Activated T-helper 9 cell treated with anti-CD3 and anti-CD28 coated beads, Interleukin-2, amount 50 U/mL, for 16 hours (primary cell): ENCODE measurements at places on chromosomes 7 and 10.

GRCh38 chr7:108308903-108309302 is 147.3 kb downstream of the NRCAM start:
- no peak for DNase-seq

DNA sequence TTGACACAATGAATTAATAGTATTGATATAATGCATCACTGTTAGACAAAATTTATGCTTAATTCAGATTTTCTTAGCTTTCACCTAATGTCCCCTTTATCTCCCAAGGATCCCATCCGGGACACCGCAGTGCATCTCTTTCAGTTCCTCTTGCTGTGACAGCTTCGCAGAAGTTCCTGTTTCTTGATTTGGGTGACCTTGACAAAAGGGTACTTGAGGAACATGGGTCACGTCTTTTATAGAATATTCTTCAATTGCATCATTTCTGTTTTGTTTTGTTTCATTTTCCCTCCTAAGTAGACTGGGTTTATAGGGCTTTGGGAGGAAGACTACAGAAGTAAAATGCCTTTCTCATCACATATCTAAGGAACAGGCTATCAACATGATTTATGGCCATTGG is 453.2 kb downstream of the DPP6 start:
- no peak for DNase-seq

DNA sequence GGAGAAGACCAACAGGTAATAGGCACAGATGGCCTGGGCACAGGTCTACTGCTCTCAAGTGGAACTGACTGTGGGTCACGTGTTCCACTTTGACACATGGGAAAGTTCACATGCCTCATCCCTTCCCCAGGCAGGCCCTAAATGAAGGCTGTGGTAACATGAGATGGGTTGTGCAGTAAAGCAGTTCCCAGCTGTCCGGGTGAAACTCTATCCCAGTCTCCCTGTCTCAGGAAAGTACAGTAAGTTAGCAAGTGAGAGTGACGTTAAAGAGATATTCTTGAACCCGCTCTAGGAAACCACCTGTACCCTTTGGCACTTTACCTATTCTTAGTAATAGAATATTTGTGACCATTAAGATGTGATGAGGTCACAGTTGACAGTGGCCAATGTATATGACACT is 343.7 kb upstream of the AOAH start:
- DNase-seq, result no peak

DNA sequence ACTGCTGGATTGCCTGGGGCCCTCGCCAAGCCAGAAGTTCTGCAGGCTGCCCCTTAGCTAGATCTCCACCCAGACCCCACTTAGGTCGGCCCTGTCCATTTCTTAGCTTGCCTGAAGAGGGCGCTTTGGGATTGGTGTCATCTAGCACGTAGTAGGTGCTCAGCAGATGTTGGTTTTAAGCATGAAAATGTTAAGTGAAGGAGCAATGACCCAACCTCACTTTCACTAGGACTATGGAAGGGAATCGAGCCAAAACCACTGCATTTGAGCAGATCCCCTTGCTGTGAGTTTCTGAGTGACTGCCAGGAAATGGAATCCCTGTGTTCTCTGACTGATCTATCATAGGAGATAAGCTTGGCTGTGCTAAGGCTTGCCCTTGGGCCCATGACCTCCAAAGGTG is 131.7 kb upstream of the EEPD1 start:
- DNase-seq, result no peak

GRCh38 chr7:53387515-53387914 is 352.1 kb downstream of the POM121L12 start:
- DNase-seq, result no peak

- no peak for DNase-seq
Measured at GRCh38 chr10:114839901-114840300, 18.3 kb downstream of the FHIP2A start.
